Hematopoietic multipotent progenitor cell treated with erythropoietin and hydrocortisone succinate and interleukin-3 and kit ligand, for 4 days (in vitro differentiated cells): ENCODE measurements at places on chromosomes 11 and 22.

- no peak for DNase-seq
Measured at GRCh38 chr11:80613655-80614054, 1172.8 kb upstream of the TENM4 start.

GRCh38 chr11:67646535-67647336, 3.8 kb downstream of the ACY3 start:
- peak; percentile 77 for DNase-seq

DNA sequence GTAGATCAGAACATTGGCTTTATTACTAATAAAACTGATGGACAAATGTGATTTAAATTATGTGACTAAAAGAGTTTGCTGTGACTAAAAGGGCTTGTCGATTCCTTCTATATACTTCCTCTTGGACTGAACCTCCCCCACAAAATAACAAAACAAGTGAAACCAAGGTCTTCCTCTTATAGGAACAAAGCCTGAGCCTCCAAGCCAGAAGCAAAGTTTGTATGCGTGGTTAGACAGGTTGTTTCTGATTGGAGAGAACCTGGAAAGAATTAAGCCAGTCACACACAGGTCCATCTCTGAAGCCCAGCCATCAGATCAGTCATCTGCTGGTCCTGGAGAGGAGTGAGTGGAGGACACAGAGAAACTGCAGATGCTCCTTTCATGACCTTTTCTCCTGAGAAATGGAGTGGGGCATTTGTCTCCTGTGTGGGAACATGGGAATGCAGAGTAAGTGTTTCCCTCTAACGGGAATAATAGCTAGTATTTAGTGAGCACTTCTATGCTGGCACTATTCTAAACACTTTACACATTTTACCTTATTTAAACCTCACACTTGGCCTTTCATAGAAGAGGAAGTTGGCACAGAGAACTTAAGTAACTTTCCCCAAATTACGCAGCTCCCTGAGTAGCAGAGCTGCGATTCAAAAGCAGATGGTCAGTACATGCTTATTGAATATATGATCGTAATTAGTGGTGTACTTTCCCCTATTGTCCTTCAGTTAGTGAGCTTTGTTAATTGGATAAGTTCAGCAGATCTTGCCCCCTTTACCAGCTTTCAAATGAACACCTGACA, 77.1 kb downstream of the UVRAG start:
- peak; percentile 63 for DNase-seq

GRCh38 chr11:65390996-65391395, 4.6 kb downstream of the FRMD8 start:
- DNase-seq, result no peak

DNA sequence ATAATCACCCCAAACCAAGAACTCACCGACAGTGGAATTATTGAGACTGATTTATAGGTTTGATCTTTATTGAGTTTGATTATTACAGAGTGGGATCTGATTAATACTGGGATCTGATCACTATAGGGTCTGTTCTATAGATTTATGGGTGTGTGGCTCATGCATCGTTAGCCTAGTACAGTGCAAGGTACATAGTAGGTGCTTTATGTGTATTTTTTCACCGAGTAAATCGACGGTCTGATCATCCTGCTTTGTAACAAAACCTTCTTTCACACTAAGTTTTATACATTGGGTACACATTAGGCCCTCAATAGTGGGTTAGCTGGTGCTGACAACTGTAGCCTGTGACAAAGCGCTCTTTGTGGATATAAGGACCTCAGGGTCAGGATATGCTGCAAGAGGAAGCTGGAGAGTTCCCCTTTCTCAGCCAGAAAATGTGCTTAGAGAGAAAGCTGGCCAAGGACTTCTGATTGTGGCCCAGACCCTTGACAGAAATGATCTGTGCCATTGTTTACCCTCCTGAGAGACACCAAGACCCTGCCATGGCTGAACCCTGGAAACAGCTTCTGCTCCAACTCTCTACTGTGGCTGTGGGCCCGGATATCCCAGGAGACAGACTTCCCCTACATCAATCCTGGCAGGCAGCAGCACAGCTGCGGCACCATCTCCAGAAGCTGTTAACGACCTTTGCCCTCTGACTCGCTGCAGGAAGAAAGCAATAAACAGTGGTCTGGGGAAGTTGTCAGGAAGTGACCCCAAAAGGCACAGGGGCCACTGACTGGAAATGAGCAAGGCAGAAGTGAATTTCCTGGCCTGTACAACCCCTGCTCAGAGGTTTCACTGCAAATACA, 16.1 kb upstream of the TPP1 start:
- DNase-seq, result peak; percentile 78
